ENCODE measurements at places on chromosomes 3 and 15.

GRCh38 chr15:61784734-61785133 is 275.5 kb downstream of the VPS13C start:
- no peak for DNase-seq

GRCh38 chr3:85360742-85361387 is 402.1 kb downstream of the CADM2 start:
- DNase-seq, result no peak

- DNase-seq, result no peak
Measured at GRCh38 chr15:78280319-78281072, 16.1 kb downstream of the DNAJA4 start.

DNA sequence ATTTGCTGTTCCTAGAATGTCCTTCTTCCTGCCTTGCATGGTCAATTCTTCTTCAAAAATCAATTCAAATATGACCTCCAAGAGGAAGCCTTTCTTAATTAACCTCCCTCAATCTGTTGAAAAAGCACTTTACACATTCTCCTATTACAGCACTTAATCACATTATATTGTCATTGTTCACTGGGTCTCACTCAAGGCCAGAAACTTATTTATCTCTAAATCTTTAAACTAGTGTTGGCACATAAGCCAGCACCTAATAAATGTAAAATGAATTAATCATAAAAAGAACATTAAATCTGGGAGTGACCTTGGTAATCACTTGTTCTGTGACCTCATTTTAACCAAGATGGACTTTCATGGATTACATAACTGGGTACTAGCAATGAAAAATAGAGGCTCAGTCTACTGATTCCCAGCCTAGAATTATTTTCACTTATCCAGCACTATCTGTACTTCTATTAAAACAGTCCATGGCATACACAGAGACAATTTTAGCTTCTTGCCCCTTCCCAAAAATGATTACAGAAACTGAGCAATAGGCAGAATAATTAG is 22.1 kb downstream of the MSL2 start:
- DNase-seq, result no peak

DNA sequence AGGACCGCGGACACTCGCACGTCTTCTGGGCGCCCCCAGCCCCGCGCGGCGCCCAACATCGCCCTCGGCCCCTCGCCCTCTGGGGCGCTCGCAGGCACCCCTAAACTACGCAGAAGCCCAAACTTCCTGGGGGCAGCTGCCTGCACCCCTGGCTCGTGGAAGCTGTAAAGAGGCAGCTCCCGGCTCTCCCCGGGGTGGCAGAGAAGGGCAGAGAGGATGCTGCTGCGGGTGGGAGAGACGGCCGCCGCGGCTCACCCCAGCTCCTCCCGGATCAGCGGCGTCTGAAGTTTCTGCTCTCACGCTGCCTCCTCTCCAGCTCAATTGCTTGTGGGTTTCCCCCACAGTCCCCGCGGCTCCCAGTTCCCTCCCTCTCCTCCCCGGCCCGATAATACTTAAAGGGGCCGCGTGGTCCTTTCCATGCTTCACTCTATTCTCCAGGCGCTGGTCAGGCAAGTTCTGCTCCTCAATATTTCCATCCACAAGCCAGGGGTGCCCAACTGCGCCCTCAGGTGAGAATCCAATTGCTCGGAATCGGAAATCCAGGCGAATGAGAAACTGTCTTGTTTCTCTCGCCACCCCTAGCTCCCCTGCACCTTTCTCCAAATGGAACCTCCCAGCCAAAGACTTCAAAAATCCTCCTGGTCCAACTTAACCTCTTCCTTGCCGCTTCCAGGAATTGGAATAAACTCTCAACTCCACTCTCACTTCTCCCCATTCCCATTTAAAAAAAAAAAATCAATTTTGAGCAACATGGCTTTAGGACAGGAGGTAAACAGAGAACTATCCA is 748.5 kb downstream of the ROBO1 start:
- no peak for DNase-seq
